ENCODE measurements at places on chromosomes 7 and 10.

- peak; percentile 50 for DNase-seq
Observed at GRCh38 chr10:71812016-71812912, 38.8 kb downstream of the PSAP start.

DNA sequence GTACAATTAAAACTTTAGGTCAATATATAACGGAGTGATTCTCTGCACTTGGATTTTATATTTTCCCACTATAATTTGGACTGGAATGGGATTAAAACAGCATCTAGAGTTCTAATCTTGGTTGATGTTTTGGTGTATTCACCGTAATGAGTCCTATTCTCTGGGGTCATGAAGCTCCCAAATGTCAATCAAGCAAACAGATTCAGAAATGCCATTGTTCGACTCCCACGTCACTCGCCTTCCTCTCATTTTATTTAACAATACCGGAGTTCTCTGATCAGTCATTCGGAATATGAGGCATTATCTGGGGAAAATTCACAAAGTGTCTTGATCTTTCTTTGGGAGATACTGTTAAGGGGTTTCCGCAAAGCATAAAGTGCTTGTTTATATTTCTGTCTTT lies 26.5 kb downstream of the SKIDA1 start:
- no peak for DNase-seq

DNA sequence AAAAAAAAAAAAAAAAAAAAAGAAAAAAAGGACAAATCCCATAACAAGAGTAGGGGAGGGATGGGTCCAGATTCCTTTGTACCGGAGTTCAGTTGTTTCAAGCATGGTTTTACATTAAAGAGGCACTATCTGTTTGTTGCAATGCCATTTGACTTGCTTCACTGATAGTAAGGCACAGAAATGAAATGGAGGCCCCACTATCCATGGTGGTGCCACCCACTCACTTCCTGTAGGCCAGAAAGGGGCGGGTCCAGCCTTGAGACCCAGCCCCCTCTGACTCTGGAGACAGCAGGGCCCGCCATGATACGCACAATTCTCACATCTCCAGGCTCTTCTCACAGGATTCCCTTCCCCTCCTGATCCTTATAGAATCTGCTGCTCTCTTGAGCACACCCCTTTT lies 100.0 kb downstream of the CLEC2L start:
- DNase-seq, result no peak

GRCh38 chr7:22675917-22676343 lies 51.1 kb upstream of the IL6 start:
- DNase-seq, result no peak

DNA sequence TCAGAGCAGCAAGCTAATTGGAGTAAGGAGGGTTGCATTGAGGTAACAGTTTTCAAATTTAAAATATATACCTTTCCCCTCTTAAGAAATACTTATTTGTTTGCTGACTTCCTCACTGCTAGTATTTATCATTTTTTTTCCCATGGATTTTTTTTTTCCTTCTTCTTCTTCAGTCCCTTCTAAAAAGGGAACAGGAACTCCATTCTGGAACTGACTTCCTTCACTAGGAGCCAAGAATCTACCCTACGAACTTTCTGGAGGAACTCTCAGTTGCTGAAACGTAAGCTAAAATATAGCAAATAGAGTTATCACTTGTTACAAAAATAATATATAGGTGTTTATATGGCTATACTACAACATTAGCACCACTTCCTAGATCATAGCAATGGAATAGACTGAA lies 95.4 kb downstream of the HGF start:
- no peak for DNase-seq

GRCh38 chr7:27148031-27148755 lies 619 bp upstream of the HOXA6 start:
- no peak for DNase-seq

GRCh38 chr7:34163956-34164355 lies 258.6 kb downstream of the BMPER start:
- DNase-seq, result no peak

DNA sequence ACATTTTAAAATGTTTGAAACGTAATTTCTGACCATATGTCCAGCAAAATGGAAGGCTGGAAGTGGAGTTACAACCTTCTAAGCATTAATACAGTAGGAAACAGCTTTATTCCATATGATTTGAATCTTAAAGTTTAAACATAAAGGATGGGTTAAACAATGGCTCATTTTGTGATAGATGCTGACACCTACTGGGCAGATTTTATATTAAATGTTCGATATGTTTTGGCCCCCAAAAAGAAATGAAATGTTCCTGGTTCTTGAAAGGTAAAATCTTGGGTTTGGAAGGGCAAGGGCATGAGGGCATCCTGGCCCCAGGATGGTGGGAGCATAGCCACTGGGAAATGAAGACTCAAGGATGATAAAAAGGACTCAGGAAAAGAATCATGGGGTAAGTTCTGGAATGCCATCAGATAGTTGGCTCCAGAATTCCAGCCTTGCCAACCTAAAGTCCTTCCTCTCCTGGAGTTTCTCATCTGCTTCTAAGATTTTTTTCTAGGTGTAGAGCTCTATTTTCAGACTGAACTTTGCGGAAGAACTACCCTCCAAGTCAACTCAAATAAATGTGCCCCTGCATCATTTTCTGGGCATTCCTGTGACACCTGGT lies 34.6 kb upstream of the SLC35G1 start:
- no peak for DNase-seq

Measured in stimulated activated CD4-positive, alpha-beta T cell treated with anti-CD3 and anti-CD28 coated beads, Interleukin-1b, Interleukin-23, amount 100 ng/mL, for 1 hour (primary cell).